ENCODE measurements at places on chromosomes 1 and 21.

DNA sequence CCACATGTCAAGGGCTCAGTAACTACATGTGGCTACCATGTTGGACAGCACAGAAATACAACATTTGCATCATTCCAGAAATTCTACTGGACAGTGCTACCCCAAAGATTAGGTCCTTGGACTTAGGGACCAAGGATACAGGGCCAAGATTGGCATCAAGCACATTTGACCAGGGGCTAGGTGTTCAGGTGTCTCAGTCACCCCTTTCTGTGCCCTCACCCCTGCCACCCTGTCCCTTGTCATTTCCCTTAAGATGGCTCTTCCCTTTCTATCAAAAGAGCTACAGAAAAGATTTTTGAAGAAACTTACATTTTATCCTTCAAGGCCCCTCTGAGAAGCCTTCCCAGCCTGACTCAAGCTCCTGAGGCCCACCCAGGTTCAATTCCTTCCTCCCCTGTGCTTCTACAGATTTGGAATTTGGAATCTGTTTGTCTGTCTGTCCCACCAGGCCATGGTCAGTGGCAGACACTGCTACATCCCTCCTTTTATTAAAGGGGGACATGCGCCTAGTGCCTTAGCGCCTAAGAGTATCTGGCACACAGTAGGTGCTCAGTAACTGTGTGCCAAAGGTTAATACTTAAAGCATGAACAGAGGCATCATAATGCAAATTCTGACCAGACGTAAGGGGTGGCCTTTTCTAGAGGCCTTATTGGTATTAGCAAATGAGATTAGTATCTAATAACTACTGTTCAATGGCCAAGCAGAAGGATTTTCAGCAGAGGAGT, 21.4 kb downstream of the CSF1 start:
- DNase-seq, result no peak

DNA sequence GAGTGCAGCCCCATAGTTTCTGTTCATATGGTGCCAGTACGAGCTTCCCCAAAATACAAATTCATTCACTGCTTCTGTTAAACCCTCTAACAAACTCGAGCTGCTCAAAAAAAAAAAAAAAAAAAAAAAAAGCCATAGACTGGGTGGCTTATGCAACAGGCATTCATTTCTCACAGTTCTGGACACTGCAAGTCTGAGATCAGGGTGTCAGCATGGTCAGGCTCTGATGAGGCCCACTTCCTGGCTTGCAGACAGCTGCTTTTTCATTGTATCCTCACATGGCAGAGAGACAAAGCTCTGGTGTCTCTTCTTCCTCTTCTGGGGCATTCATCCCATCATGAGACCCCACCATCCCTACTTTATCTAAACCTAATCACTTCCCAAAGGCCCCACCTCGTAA, 121.6 kb downstream of the PTBP2 start:
- no peak for DNase-seq

- no peak for DNase-seq
These were observed 1.6 kb downstream of the TMEM50B start for GRCh38 chr21:33478182-33478581.

GRCh38 chr1:248778906-248779305, 23.3 kb upstream of the LYPD8 start:
- DNase-seq, result no peak

DNA sequence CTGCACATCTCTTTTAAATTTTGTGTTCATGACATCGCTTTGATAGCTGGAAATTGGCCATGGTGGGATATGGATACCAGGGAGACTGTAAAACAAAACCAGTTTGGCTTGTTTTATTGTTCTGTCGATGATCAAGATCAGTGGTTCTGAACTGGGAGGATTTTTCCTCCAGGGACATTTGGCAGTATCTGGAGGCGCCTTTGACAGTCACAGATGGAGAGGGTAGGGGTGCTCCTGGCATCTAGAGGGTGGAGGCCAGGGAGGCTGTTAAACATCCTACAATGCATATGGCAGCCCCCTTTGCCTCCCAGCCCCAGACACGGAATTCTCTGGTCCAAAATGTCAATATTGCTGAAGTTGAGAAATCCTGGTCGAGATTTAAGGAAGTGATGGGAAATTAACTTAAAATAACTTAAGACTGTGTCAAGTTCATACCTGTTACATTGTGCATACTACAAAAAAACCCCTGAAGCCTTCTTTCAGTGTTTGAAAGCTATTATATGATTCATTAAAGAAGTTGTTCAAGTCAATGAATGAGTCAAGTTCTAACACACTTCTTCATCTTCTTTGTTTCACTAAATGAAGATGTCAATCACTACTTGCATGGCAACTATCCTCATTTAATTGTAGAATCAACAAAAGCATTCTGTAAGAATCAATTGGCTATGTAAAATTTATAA, 150.9 kb downstream of the KCNJ6 start:
- DNase-seq, result no peak
